ENCODE measurements at places on chromosomes 7 and 10.

DNA sequence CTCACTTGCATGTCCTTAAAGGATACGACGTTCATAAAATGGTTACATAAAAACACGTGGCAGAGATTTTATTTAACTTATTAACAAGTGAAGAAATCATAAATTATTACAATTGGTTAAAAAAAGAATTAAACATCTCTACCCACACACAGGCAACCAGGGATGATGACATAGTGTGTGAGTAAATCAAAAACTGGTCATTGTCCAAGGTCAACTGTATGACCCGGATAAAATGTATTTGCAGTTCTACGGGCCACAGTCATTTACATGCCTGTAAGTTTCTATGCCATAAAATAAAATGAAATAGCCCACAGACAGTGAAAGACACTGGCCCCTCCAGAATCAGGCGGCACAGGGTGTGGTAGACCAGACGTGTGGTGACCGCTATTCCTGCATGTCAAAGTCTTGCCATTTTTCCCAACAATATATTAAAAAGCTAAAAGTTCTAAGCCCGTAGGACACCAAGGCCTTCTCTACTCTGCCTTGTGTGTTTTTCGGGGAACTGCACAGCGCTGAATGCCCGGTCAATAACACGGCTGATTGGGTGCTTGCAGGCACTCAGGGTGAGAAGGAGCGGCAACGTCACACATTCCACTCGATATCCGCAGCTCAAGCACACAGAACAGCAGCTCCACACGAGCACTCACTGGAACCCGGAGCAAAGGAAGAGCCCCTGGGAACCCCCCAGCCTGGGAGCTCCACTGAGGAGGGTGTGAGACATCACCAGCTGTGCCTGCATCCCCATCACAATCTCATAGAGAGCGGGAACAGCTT is 143.3 kb upstream of the PPP2R2D start:
- DNase-seq: no peak

DNA sequence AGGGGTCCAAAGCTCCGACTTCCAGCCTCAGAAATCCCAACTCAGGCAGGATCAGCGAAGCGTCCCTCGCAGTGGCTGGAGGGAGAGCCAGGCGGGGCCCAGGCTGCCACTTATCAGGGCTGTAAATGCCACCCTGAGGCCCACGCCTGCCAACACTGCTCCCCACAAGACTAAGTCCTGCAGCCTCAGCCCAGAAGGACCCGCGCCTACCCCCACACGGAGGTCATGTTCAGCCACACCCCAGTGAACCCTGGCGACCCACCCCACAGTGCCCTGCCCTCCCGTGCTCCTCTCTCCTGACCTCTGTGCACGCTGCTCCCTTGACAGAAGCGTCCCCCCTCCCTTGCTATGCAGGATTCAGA is 3.2 kb downstream of the PSMG3 start:
- DNase-seq: no peak

GRCh38 chr10:112952282-112953173 is 2.5 kb downstream of the TCF7L2 start:
- DNase-seq: no peak

- no peak for DNase-seq
Observed at GRCh38 chr10:78410046-78410965, 376.6 kb downstream of the RPS24 start.

DNA sequence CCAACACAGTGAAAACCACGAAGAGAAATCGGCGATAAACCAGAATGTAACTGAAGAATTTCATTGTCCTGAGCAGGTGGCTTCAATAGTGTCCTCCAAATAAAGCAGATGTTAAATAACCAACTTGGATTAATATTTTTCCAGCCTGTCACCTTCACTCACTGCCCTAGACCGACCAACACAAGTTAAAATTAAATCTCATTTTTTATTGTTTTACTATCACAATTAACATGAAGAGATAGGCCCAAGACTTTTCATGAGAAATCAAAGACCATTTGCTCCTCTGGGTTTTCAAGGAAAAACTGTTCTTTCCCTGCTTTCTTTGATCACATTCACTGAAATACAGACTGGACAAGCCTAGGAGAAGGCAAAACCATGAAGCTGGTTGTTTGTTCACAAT is at the start of gene SLC13A1:
SLC13A1 (minus strand) TSS at position 87 of the 400 bp plus-strand sequence; CDS start at position 64, 23 bp downstream.
- DNase-seq: no peak

DNA sequence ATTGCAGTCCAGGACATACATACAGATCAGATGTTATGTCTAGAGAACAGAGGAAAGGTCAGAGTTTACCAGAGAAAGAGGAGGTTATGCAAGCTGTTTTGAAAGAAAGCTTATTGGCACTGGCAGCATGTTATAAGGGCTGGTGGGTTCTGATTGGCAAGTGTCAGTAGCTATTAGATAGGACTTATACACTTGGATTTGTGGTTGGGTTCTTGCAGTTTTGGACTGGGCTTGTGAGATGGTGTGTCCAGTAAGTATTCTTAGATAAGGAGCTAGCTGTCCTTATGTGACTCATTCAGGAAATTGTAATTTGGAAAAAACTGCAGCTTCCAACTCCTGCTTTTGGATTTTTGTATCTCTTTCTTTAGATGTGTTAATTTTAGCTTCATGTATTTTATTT is 130.7 kb upstream of the NAMPT start:
- DNase-seq: no peak

DNA sequence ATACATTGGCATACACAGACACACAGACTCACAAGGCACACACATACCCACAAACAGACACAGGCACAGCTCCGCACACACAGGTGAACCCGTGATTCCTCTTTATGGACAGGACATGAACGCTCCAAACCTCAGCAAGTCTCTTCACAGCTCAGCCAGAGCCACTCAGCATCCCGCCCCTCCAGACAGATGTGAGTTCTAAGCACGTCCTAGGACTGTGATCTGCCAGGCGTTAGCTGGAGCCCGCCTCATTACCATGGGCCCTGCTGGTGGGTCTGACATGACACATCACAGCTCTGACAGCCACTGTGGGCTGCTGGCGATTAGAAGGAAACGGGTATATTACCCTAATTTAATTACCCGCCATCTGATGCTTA is 176.7 kb upstream of the PPP2R2D start:
- no peak for DNase-seq
